ENCODE measurements at places on chromosomes 11 and 22. TPM values are rescaled to one million over a fixed set of nuclear protein-coding genes. Genes with fewer than 3 reads are reported as not detected.

PSMC3 gene
- 186 TPM for total RNA-seq

MS4A1 gene
- not detected for total RNA-seq

TRIM22 gene
- 82.2 TPM for total RNA-seq

LRRC32 gene
- 66.8 TPM for total RNA-seq

IL10RA gene
- total RNA-seq: not detected

EMID1 gene
- total RNA-seq: 1.00 TPM

DCDC1 gene
- 0.09 TPM for total RNA-seq

GALNT18 gene
- total RNA-seq: 3.7 TPM
